ENCODE measurements at places on chromosomes 11 and 22.

DNA sequence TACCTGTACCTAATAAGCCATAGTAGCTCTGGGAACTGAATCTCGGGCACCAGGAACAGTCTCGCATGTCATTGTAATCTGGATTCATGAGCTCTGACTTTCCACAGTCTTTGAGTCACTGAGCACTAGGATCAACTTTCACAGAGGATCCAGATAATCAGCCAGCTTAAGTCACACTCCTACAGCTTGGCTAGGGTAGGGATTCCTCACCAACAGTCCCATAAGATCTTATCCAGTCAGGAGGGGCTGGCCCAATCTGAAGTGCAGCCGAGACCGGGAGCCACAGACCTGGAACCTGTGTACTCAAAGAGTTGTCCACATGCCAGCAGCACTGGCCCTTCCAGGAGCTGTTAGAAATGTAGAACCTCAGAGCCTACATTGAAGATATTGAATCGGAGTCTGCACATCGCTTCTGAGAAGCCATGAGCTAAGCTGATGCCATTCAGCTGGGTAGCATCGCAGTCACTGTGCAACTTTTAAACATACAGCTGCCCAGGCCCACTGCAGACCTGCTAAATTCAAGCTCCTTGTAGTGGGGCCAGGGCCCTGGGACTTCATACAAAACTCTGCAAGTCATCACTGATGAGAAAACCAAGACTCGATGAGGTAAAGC, 538.8 kb upstream of the B3GAT1 start:
- DNase-seq, result no peak

DNA sequence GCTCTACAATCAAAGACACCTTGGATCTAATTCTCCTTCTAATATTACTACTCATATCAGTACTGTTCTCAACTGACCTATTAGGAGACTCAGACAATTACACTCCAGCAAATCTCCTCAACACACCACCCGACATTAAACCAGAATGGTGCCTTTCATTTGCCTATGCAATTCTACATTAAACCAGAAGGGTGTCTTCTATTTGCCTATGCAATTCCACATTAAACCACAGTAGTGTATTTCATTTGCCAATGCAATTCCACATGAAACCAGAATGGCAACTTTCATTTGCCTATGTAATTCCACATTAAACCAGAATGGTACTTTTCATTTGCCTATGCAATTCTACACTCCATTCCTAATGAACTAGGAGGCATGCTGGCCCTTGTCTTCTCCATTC, 15.3 kb upstream of the APOL3 start:
- DNase-seq, result no peak

- DNase-seq, result no peak
Observed at GRCh38 chr11:46112961-46113607, 8.2 kb downstream of the PHF21A start.

DNA sequence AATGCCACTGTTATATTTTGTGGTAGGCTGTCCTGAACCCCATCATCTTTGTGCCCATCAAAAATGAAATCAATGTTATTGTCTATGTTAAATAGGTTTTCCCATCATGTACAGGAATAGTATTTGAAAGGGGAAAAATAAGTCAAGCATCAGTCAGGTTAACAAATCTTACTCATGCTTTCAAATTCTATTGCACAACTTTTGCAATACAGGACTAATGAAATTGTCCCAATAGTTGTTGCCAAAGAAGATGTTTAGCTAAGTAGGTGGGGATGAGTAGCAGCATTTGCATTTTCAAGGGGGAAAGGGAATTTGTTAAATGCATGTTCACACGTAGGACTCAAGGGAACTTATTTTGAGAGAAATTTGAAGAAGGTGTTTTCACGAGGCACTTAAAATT, 962.1 kb downstream of the JRKL start:
- no peak for DNase-seq

DNA sequence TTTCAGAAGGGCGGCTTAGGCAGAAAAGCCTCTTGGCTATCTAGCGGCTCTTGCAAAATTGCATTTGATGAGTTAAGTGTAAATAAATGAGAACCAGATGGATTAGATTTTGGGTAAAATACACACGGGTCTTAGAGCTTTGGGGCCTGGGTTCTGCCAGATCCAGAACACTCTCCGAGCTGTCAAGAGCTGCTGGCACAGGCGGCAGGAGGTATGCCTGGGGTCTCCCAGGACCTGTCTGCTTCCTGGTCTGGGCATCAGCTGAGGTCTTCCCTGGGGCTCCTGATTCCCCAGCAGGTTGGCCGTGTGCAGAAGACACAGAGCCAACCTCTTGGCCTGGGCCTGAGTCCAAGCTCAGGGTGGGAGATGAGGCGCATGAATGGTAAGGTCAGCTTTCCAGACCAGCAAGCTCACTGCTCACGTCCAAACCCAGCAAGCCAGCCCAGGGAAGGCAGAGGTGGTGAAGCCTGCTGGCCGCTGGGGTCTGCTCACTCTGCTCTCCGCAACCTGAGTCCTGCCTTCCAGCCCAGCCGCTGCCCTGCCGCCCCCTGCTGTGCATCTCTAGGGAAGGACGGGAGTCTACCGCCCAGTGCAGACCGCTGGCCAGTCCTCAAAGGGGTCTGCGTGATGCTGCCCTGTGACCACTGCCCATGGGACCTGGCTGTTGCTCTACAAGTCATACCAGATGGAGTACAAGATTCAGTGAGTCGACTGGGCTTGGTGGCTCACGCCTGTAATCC, 44.9 kb downstream of the SCUBE1 start:
- no peak for DNase-seq

- DNase-seq, result no peak
Observed at GRCh38 chr11:124656774-124657630, 16.5 kb downstream of the SIAE start.

DNA sequence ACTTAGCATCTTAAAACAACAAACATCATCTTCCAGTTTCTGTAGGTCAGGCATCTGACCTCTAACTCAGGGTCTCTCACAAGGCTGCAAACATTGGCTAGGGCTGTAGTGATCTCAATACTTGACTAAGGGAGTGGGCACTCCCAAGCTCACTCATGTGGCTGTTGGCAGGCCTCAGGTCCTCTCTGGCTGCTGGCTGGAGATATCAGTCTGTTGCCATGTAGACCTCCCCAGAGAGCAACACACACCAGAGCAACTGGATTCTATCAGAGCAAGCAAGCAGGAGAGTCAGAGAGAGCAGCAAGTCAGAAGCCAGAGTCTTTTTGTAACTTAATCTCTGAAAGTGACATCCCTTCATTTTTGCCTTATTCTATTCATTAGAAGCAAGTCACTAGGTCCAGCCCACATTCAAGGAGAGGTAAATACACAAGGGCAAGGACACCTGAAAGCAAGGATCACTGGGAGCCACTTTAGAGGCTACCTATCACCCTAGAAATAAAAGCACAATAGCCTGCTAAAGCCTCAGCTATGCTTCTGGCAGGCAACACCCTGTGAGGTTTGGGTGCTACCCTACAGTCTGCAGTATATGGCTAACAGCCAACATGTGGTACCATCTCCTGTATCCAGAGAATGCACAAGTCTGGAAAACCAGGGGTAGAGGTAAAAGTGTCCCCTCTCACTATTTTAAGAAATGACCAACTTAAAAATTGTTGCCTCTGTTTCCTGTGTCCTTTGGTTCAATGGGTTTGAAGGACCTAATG, 33.5 kb upstream of the CD44 start:
- DNase-seq, result no peak

DNA sequence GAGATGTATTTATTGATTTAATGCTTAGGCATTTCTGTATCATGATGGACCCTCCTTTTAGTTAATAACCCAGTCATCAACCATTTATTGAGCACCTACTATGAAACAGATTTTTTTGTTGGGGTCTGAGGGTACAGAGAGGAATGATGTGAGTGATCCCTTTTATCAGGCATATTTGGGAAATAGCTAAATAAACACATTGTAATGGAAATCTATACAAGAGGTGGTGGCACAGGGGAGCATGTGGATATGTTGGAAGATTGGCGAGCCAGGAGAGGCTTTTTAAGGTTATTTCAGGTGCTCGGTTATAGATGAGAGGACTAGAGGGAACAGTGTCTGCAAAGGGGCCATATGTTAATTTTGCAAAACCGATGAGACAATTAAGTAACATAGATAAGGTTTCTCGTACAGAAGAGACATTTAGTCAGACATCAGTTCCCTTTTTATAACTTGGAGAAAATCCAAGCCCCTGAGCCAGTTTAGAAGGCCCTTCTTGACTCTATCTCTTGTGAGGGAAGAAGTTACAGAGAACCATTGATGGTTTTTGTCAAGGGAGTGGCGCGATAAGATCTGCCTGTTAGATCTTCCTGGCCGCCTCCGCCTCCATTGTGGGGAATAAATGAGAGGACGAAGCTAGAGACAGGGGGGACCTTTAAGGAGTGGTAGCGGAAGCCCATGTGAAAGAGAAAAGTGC, 2.0 kb downstream of the ATXN10 start:
- no peak for DNase-seq

- DNase-seq, result no peak
Observed at GRCh38 chr11:18608376-18608775, 8.8 kb downstream of the MISFA start.

GRCh38 chr11:122874991-122875390, 7.6 kb upstream of the JHY start:
- DNase-seq, result no peak

GRCh38 chr11:78347956-78348355, 69.7 kb downstream of the GAB2 start:
- DNase-seq, result no peak

- DNase-seq, result no peak
Observed at GRCh38 chr11:128783513-128783912, 83.6 kb downstream of the KCNJ1 start.

DNA sequence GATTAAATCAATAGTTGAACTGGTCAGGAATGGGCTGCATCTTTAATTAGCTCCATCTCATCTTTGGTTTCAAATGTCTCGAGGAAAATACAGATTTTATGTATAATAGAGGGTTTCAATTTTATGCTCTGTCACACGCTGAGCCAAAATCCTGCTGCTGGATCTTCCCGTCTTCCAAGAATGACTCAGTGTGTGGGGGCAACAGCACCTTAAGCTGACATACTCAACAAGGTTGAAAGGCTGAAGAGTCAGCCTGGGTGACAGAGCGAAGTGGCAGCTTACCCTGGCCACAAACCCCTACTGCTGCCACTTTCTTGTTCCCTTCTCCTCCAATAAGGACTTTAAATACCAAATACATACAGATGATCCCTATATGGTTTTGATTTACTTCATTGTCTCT, 9.0 kb upstream of the PCF11 start:
- DNase-seq, result no peak

GRCh38 chr11:115920092-115920461, 415.9 kb upstream of the CADM1 start:
- no peak for DNase-seq

DNA sequence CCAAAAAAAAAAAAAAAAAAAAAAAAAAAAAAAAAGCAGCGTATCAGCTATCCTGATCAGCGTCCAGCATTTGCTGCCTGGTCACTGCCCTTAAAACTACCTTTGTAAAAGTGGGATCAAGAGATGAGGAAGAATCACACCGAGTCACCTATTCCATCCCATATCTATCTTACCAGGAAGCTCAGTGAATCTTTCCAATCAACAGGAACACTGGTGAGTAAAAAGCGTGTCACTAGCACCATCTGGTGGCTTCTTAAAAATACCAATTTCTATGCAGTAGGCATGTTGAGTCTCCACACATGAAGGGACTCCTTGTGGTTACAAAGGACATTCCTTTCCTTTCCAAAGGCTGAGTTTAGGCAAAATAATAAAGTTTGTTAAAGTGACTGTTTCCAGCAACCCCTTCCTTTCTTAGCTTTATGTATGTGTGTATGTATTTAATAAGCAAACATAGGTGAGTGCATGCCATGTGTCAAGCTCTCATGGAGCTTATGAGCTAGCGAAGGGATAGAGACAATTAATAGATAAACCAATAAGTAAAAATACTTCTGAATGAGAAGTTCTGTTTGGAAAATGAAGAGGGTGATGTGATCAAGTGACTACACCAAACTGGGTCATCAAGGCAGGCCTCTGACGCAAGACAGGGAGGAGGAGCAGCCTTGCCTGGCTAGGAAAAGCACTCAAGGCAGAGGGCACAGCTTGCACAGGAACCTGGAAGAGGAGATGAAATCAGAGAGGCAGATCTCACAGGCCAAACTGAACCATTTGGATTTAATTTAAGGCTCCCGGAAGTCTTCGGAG, 13.9 kb upstream of the TP53AIP1 start:
- DNase-seq, result no peak

DNA sequence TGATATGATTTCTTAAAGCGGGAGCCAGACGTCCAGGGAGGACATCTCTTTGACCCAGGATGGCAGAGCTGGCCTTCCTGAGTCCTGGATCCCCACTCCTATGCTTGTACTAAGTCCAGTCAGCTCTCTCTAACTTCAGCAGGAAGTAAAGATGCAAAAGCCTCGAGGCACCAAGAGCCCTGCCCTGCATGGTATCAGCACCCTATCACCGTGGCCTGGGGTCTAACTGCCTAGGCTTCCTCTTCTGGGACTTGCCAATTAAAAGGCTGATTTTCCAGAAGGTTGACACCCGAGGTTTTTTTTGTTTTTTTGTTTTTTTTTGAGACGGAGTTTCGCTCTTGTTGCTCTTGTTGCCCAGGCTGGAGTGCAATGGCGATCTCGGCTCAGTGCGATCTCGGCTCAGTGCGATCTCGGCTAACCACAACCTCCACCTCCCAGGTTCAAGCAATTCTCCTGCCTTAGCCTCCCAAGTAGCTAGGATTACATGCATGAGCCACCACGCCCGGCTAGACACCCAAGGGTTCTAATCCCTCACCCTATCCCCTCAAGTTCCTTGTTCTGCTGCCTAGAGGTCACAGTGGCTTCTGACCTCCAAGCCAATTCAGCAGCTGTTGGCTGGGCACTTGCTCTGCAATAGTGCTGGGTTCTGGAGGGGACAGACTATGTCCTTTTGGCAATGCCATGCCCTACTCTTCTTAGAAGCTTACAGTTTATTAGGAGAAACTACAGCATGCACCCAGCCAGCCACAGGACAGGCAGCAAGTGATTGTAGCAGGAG, 50.6 kb upstream of the FTH1 start:
- no peak for DNase-seq

- no peak for DNase-seq
Observed at GRCh38 chr11:93054279-93054678, 84.8 kb downstream of the MTNR1B start.

GRCh38 chr11:104221455-104221854, 57.5 kb upstream of the PDGFD start:
- no peak for DNase-seq

Data from esophagus squamous epithelium (tissue), 5 donors.